ENCODE measurements at places on chromosomes 1 and 21. TPM values are rescaled to one million over a fixed set of nuclear protein-coding genes. Genes with fewer than 3 reads are reported as not detected.

Gene HFM1
- 0.05 TPM for total RNA-seq

Gene CGN
- not detected for total RNA-seq

Gene SAMD11
- total RNA-seq: 12.5 TPM

Gene SPATA21
- total RNA-seq: not detected

Gene CD84
- total RNA-seq: not detected

Gene ASCL5
- total RNA-seq: not detected

Gene CRP
- total RNA-seq: not detected
